Mesendoderm (in vitro differentiated cells): ENCODE measurements at places on chromosomes 1 and 21.

DNA sequence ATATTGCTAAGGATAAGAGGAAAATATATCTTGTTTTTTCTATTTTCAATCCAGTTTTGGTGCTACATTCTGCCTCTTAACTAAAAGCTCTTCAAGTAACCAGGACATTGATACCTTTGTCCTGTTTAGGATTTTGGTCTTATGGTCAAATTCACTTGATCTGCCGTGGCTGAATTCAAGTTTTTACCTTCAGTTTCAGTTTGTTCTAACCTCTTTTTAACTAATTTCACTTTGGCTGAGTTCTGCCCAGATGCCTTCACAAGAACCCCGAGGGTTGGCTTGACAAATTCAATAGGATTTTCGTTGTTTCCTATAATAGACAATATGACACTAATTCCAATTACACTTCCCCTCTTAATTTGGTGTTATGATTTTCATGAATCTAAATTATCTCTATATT is 84.5 kb upstream of the C1orf21 start:
- no peaks in the 10 kb centered on the region for H3K27me3 ChIP-seq
- no peak overlapping the region for H3K4me3 ChIP-seq
- DNase-seq, result no peak
- no peaks in the 10 kb centered on the region for H3K36me3 ChIP-seq

DNA sequence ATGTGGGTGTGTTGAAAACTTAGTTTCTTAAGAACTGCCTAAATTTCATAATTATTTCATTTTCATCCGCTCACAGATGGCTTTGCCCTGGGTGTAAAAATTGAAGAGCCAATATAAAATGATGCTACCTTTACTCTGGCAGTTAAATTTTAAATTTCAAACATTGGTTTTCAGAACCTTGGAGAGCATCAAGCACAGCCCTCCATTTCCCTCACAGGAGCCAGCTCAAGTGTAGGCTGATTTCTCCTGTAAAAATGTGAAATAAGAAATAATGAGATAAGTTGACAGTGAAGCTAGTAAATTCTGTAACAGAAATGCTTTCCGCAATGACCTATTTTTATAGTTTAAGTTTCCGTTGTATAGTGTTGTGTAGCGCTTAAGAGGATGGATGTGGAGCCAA is 53.9 kb upstream of the AKT3 start:
- no peaks in the 10 kb centered on the region for H3K27me3 ChIP-seq
- no peak for DNase-seq

- no peak for DNase-seq
- no peaks in the 10 kb centered on the region for H3K27me3 ChIP-seq
- H3K4me1 ChIP-seq, result peaks cover 7% of the 10 kb centered on the region
- H3K36me3 ChIP-seq, result no peaks in the 10 kb centered on the region
Measured at GRCh38 chr1:160669276-160669675, 22.4 kb upstream of the SLAMF1 start.

DNA sequence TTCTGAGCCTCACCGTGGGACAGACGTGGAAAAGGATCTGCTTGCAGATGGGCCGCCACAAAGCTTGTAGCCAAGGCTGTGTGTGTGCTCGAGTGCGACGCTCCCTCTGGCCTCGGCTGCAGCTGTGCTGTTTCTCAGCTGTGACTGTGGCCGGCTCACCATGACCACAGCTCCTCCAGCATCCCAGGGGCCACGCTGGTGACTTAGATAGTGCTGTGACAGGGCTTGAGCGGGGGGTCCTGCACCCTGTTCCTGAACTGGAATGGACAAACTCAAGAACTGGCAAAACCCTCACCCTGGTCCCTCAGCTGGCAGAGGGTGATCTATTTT is 17.4 kb upstream of the ACTRT2 start:
- DNase-seq, result no peak
- no peaks in the 10 kb centered on the region for H3K27me3 ChIP-seq
- H3K36me3 ChIP-seq, result no peaks in the 10 kb centered on the region
- H3K4me3 ChIP-seq, result no peak overlapping the region

- H3K27ac ChIP-seq, result no peak overlapping the region
- no peak overlapping the region for H3K4me3 ChIP-seq
- no peak for DNase-seq
- peaks cover 26% of the 10 kb centered on the region for H3K36me3 ChIP-seq
Measured at GRCh38 chr1:43363283-43363934, 4.4 kb downstream of the ELOVL1 start.

DNA sequence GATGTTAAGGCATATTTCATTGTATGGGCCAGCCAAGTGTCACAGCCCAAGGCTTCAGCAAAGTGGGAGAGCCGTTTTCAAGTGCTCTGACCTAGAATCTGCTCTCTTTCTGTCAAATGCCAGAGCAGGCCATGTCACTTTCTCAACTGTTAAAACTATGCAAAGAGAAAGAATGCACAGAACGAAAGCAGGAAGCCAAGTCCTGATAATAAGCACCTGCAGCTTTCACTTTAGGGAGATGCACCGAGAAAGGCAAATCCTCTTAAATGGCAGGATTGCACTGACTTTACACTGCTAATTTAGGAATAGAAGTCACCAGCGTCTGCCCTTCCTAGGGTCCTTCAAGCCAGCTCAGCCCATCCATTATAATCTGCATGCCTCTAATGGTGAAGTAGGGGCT is 49.2 kb upstream of the NTPCR start:
- no peak overlapping the region for H3K27ac ChIP-seq
- no peak overlapping the region for H3K4me3 ChIP-seq
- peaks cover 8% of the 10 kb centered on the region for H3K4me1 ChIP-seq
- H3K27me3 ChIP-seq, result no peaks in the 10 kb centered on the region
- peak; percentile 70 for DNase-seq
